Camera-type eye (tissue), 1 donor: ENCODE measurements at places on chromosomes 2 and 18. TPM values are rescaled to one million over a fixed set of nuclear protein-coding genes. Genes with fewer than 3 reads are reported as not detected.

PJVK gene
- 6.2 TPM for total RNA-seq

TDRD15 gene
- not detected for total RNA-seq

CKAP2L gene
- total RNA-seq: 8.0 TPM

REV1 gene
- 108 TPM for total RNA-seq

SH3BP4 gene
- 40.6 TPM for total RNA-seq

ST8SIA5 gene
- 7.0 TPM for total RNA-seq

ZNF24 gene
- total RNA-seq: 121 TPM

MAP3K20 gene
- 63.3 TPM for total RNA-seq

KCNG2 gene
- 1.9 TPM for total RNA-seq
